Stomach (tissue), 19 donors: ENCODE measurements at places on chromosomes 4 and X.
A peak's percentile ranks its signal among the peaks of the same experiment; 100 is the strongest.

DNA sequence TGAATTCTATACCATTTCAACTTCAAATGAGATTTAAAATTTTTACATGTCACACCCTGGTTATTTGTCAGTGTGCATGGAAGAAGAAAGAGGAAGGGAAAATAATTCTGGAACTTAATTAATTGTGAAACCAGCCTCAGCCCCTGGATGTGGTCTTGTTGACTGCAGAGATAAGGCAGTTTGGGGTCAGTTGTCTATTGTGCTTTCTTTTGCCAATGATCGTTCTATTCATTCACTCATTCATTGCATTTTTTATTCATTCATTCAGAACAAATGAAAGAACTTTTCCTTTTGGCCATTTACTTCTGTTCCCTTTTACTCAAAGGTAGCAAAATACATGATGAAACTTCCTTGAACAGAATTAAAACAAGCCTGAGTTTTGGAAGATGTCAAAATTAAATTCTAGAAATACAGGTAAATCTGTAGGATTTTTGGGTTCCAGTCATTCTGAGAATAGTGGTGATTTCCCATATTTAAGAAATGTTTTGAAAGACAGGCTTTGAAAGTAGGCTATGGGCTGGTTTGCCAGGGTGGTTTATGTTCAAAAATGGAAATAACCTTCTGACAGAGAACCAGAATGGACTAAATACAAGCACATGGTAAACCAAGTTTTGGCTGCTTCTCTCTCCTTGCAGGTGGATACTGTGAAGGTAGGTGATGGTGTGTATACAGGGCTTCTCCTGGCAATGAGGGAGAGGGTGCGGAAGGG is 35.7 kb downstream of the PARM1 start:
- DNase-seq: no peak

DNA sequence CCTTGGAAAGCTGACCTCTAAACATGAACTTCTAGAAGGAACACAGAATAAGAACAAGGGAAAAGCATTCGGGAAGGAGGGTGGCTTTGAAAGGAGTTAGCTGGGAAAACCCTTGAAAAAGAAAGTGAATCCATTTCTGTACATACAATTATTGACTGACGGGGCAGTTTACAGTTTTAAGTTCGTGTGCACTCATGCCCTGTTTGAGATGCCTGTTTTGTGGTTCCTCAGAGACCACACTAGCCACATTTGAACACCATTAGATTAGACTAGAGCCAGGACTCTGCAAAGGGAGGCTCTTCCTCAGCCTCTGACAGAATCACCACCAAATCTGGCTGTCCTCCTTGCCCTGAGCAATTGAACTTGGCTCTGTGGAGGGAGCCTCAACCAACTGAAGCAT is 158.3 kb downstream of the PALLD start:
- no peak for DNase-seq

DNA sequence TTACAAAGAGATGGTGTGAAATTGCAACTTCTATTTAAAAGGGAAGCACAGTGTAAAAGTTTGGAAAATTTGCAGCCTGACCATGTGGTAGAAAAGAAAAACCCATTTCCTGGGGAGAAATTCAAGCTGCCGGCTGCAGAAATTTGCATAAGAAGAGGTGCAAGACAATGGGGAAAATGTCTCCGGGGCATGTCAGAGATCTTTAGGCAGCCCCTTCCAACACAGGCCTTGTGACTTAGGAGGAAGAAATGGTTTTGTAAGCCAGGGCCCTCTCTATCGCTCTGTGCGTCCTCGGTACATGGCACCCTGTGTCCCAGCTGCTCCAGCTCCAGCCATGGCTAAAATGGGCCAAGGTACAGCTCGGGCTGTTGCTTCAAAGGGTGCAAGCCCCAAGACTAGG is 40.4 kb downstream of the CCDC158 start:
- DNase-seq: no peak

DNA sequence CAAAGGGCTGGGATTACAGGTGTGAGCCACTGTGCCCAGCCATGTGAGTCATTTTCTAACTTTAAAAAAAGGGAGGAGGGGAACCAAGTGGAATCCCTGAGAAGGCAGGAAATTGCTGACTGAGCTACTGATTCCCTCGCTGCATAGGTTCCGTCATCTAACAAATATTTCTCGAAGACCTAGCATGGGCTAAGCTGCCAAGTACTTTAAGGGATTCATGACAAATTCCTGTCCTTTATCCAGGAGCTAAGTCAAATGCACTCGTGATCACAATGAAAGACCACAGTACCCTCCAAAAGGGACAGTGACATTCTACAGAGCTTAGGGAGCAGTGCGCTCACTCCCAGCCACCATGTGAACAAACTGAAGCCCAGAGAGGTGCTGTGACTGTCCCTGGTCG is 33.2 kb upstream of the MAN2B2 start:
- DNase-seq: no peak

DNA sequence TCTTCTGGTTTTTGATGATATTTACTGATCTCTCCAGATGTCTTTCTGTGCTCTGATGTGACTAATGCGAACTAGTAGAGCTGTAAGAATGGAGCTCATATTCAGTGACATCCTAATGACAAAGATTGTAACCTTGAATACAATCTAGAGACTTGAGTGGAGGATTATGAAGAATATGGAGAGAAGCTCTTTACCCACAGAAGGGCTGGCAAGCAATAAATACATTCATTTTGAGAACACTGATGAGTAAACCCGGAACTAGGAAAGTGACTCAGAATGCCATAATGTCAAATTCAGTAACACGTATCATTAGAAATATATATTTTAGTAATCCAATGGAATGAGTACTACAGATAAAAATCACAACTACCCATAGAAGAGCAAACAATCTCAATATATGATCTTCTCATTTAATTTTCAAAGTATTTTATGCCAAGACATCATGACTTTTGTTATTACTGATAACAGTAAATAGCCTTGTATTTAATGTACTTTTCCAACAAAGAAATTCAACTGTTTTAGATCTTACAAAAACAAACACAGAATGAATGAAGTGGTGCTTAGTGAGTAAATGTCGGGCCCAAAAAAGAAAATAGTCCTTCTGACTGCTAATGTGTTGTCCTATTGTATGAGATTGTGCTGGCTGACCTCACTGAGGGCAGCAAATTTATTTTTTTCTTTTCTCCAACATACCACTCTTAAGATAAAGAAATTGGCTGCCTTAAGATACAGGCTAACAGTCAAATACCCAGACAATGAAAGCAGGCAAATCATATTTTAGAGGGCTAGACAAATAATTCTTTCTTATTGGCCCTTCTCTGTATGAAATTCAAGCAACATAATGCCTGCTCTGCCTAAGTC is 49.2 kb upstream of the HDAC8 start:
- DNase-seq: peak; percentile 4

DNA sequence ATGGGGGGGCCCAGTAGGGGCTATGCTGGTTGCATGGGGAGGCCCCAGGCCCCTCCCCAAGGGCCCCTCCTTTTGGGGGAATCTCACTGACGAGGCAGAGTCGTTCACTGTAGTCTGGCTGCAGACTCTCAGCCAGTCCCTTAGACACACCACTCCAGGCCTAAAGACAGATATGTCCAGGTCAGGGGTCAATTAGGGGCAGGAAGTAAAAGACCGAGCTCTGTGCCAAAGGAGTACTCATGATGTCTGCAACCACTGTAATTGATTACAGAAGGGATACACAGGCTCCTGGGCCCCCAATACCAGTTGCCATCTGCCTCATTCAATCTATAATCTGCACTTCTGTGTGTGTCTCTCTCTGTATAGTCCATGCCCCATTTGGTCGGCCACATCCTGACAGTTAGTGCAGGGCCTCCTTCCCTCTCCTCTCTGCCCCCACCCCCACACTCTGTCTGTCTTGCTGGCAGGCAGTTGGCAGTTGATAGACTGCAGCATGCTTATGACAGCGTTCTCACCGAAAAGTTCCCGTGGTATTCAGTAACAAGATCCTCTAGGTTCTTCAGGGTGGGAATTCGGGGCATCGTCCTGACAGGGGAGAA is 1.3 kb upstream of the CXorf65 start:
- no peak for DNase-seq

GRCh38 chrX:74272230-74272629 is 31.8 kb upstream of the ZCCHC13 start:
- DNase-seq: no peak

GRCh38 chr4:16386711-16387320 is 160.5 kb upstream of the TAPT1 start:
- no peak for DNase-seq

- no peak for DNase-seq
Observed at GRCh38 chr4:113659127-113659526, 102.4 kb downstream of the CAMK2D start.

DNA sequence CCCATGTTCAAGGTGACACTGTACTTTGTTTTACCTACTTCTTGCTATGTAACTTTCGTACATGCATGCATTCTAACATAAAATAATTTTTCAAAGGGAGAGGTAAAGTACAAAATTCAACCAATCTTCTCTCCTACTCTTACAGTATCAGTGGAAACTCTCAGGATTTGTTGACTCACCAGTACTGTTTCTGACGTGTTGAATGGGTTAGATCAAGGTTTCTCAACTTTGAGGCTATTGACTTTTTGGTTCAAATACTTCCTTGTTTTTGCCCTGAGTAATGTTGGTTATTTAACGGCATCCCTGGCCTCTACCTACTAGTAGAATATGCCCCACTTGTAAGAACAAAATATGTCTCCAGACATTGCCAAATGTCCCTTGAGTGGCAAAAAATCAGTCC is 94.6 kb upstream of the SMAD1 start:
- no peak for DNase-seq

- DNase-seq: no peak
Observed at GRCh38 chr4:3687538-3687937, 78.6 kb upstream of the ADRA2C start.

DNA sequence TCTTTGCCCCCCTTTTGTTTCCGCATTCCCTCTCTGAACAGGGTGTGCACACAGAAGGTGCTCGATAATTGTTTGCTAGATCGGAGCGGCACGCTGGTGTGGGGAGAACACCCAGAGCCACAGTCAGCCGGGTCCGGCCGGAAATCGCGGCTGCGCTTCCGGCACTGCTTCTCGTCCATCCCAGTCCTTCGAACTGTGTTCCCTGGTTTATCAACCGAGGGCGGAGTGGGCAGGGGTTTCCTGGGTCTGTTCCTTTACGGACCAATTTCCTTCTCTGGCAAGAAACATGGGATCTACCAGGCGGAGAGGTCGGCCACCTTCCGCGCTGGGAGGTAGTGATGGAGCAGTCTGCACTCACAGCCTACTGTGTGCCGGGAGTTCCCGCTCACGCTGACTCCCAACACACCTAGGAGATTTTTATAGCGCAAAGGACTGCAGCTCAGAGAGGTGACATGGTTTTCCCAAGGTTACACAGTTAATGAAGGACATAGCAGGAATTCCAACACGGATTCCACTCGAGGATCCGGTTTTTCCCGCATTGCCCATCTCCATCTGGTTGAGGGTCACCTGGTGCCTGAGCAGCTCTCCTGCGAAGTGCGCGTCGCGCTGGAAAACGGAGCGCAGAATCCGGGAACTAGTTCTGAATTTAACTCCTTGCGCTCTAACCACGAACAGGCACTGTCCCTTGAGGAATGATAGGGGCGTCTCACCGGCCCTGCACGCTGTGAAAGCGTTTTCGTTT is 6.8 kb downstream of the MSX1 start:
- no peak for DNase-seq

GRCh38 chrX:17552044-17552650 is 177.1 kb downstream of the NHS start:
- DNase-seq: no peak

- DNase-seq: peak; percentile 57
Observed at GRCh38 chr4:48905363-48906015, 1.1 kb downstream of the OCIAD2 start.

DNA sequence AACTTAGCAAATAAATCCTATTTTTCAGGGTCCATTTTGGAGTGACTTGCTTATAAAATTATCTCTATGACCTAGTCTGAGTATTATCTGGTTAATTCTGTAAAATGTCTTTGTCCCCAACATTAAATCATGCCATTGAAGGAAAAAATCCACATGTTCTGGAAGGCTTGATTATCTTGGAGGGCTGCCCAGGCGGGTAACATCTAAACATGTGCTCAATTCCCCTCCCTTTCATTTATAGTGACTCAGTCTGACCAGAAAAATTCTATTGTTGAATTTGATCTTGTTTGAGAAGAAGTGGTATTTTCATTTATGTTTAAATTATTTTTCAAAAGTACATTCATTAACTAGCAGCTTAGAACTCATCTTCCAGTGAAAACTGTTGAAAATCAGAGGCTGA is 55.4 kb upstream of the SLC10A7 start:
- DNase-seq: peak; percentile 5

GRCh38 chr4:138599965-138600364 is 357.8 kb upstream of the SLC7A11 start:
- DNase-seq: no peak

- peak; percentile 78 for DNase-seq
Observed at GRCh38 chr4:186029571-186030398, 39.2 kb upstream of the TLR3 start.

GRCh38 chr4:89570931-89571330 is 263.3 kb upstream of the GPRIN3 start:
- DNase-seq: no peak

DNA sequence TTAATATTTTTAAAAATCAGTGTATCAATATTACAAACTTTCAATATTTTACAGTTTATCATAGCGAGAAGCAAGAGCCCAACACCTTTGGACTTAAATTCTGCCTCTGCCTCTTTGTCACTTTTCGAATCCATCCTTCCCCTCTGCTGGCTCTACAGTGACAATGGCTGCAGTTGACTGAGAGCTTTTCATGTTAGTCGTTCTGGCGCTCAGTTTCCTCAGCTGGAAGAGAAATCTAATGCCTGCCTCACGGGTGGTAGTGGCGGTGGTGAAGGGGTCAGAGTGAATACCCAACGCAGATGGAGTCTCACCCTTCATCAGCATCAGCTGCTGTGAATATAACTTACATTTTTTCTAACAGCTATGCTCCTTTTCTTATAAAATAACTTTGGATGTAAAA is 144.8 kb downstream of the NWD2 start:
- DNase-seq: no peak

- DNase-seq: no peak
Observed at GRCh38 chr4:116343809-116344208, 741.6 kb downstream of the TRAM1L1 start.

DNA sequence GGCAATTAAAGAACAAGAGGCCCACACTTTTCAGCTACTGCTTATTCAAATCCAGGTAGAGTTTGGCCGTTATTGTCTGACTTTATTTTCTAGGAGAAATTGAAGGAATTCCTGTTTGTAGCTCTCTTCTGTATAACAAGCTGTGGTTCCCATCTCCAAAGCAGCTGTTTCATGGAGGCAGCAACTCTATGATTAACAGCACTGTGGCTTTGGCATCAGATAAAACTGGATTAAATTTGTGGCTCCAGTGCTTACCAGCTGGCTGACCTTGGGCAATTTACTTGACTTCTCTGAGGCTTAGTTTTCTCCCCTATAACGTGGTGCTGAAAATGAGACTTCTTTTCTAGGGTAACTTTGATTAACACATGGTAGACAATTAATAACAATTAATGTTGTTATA is 28.1 kb downstream of the SLC30A9 start:
- DNase-seq: no peak

DNA sequence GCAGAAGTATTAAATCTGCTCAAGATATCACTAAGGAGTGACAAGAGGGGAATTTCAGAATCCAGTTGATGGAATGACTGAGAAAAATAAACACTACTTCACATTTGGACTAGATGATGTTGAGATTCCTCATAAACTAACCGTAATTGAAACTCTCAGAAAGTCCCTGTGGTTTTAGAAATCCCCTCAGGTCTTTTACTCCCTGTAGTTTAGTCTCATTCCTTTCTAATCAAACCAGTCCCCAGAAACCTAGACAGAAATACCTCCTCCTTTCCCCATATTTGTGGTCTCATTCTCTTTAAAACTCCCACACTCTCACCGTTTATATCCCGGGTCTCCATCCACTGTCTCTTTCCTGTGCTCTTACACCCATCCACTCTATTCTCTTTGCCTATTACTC is 15.0 kb upstream of the TLR1 start:
- no peak for DNase-seq

- no peak for DNase-seq
Observed at GRCh38 chr4:38284294-38285030, 324.3 kb downstream of the PTTG2 start.
